SK-N-SH (cell line): ENCODE measurements at places on chromosomes 2 and 18. TPM values are rescaled to one million over a fixed set of nuclear protein-coding genes. Genes with fewer than 3 reads are reported as not detected.

Gene PRKCE
- polyA plus RNA-seq: 16.3 and 20.4 TPM in 2 replicates

Gene AQP12A
- not detected in 2 replicates for polyA plus RNA-seq

Gene GPR45
- polyA plus RNA-seq: not detected in 2 replicates

Gene DTNA
- 7.9 and 12.8 TPM in 2 replicates for polyA plus RNA-seq

Gene PROKR1
- not detected in 2 replicates for polyA plus RNA-seq
